ENCODE measurements at places on chromosomes 6 and 20.

DNA sequence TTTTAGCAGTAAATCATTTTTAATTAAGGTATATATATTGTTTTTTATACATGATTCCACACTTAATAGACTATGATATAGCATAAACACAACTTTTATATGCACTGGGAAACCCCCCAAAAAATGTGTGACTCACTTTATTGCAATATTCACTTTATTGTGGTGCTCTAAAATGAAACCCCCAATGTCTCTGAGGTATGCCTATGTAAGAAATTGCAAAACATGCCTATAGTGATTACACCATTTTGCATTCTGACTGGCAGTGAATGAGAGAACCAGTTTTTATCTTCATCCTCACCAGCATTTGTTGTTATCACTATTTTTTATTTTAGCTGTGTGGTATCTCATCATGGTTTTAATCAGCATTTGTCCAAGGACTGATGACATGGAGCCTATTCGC, 8.5 kb upstream of the CST11 start:
- no peak for DNase-seq

DNA sequence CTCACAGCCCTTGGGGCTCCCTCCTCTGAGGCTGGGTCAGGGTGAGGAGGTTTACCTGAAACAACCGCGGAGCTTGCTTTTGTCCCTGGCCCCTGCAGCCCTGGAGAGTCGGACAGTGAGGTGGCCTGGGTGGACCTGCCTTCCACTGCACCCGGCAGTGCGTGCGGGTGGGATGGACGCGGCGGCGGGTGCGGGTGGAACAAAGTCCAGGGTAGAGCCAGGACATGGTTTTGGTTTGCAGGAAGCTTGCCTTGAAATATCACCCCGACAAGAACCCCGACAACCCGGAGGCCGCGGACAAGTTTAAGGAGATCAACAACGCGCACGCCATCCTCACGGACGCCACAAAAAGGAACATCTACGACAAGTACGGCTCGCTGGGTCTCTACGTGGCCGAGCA, 27.1 kb downstream of the UCKL1 start:
- DNase-seq, result no peak

DNA sequence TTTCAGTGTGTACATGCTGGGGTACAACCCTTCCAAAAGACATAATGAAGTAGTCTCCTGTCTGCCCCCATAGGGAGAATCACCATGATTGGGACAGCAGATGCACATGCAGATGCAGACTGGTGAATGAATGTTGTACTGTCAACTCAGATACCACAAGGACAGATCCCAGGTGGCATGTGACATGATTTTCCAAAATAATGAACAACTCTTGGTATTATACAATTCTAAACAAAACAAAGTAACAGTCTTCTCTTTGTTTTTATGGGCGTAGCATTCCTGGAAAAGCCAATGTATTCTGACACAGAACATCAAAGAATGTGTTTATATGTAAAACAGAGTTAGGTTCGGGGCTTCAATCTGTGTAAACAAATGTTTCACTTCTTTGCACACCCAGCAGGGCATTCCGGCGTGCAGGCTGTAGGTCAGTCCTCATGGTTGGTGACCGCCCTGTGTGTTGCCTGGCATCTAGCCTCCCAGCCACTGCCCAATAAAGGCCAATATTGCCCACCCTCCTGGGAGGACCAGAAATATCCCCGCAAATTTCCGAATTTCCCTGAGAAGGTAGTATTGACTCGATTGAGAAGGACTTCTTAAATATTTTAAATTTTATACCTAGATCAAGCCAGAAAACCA, 127.7 kb downstream of the KLHL32 start:
- no peak for DNase-seq

GRCh38 chr6:134784336-134784735, 165.6 kb downstream of the ALDH8A1 start:
- no peak for DNase-seq

GRCh38 chr6:132494954-132495353, 18.0 kb downstream of the STX7 start:
- DNase-seq, result no peak

- no peak for DNase-seq
Measured at GRCh38 chr6:36545767-36546307, 1.4 kb downstream of the STK38 start.

- DNase-seq, result no peak
Measured at GRCh38 chr20:3550837-3551236, 80.0 kb downstream of the ATRN start.

GRCh38 chr20:58312836-58313235, 3.3 kb downstream of the RAB22A start:
- no peak for DNase-seq

GRCh38 chr20:9235518-9235917, 166.6 kb downstream of the PLCB4 start:
- DNase-seq, result peak; percentile 27

- DNase-seq, result no peak
Measured at GRCh38 chr6:14431385-14432330, 314.1 kb downstream of the CD83 start.

GRCh38 chr20:2176946-2177345, 75.3 kb downstream of the STK35 start:
- no peak for DNase-seq

DNA sequence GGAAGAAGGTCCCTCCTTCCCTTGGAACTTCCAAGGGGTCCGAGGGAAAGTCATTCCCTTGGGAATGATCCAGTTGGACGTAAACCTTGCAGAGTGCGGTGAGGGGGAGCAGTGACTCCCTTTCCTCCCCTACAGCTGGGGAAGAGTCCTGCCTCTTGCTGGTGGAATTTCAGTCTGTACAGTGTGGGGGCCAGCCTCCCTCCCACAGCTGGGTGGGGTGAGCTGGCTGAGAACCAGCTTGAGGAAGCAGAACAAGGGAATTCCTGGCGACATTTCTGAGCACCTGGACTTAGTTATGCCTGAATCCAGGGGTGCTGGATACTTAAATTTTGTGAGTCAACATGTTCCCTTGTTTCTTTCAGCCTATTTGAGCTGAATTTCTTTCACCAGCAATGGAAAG, 152.0 kb downstream of the ANKRD60 start:
- DNase-seq, result no peak

- no peak for DNase-seq
Measured at GRCh38 chr20:21214431-21214830, 88.5 kb downstream of the KIZ start.

GRCh38 chr6:84771125-84771755, 6.8 kb upstream of the TBX18 start:
- DNase-seq, result no peak

DNA sequence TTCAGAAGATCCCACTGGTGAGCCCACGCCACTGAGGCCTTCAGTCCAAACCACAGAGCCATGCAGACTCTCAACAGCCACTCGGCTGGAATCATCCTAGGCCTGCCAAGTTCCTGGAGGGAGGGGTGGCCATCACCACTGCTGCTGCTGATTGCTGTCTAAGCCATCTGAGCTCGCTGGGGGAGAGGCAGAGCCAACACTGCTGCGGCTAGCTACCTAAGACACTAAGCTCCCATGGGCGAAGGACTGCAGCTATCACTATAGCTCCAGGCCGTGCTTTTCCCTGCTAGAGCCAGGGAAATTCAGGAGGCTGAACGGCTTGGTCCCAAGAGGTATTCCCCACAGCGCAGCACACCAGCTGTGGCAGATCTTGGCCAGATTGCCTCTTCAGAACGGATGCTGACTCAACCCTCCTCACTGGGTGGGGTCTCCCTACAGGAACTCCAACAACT, 73.6 kb downstream of the TBC1D32 start:
- DNase-seq, result no peak

DNA sequence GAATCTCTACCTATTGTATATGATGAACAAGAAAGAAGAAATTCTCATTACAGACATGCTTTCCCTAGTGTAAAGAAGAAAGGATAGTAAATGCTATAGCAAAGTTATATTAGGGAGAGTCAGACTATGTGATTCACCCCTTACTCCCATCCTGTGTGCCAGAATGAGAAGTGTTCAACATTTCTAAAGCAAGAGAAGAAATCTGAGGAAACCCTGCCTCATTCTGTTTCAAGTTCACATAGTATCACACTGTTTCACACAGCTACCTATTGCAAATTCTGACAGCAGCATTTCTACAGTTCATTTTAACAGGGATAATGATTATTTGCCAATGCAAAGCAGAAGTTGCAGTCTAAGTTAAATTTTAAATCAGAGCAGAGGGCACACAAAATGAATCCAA, 267.2 kb upstream of the TCF21 start:
- DNase-seq, result no peak

DNA sequence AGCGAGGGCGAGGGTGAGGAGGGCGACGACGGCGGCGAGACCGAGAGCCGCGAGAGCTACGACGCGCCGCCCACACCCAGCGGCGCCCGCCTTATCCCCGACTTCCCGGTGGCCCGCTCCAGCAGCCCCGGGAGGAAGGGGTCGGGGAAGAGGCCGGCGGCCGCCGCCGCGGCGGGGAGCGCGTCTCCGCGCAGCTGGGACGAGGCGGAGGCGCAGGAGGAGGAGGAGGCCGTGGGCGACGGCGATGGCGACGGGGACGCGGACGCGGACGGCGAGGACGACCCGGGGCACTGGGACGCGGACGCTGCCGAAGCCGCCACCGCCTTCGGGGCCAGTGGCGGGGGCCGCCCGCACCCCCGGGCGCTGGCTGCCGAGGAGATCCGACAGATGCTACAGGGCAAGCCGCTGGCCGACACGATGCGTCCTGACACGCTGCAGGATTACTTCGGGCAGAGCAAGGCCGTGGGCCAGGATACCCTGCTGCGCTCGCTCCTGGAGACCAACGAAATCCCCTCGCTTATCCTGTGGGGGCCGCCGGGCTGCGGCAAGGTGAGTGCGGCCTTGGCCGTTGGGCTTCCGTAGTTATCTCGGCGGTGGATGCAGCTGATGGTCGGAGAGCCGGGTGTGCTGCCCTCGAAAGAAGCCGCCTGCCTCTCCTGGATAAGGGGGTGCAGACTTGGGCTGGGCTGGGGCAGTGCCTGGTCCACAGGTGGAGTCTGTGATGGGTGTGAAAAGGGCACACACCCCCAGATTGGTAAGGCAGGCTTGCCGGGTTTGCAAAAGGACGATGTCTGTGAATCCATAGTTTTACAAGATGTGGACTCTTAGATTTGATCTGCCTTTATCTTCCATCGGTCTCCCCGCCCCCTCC, 938 bp downstream of the WRNIP1 start:
- DNase-seq, result no peak

All from glomerular endothelial cell (primary cell).